Activated CD8-positive, alpha-beta memory T cell treated with anti-CD3 and anti-CD28 coated beads, Interleukin-2, amount 10 ng/mL, durations not matched to agents 7 days and 5 days (primary cell): ENCODE measurements at places on chromosomes 1 and 21.

- peak; percentile 47 for DNase-seq
Observed at GRCh38 chr1:162823231-162823630, 32.7 kb downstream of the HSD17B7 start.

- DNase-seq, result no peak
Observed at GRCh38 chr1:183300828-183301227, 114.8 kb downstream of the LAMC2 start.

DNA sequence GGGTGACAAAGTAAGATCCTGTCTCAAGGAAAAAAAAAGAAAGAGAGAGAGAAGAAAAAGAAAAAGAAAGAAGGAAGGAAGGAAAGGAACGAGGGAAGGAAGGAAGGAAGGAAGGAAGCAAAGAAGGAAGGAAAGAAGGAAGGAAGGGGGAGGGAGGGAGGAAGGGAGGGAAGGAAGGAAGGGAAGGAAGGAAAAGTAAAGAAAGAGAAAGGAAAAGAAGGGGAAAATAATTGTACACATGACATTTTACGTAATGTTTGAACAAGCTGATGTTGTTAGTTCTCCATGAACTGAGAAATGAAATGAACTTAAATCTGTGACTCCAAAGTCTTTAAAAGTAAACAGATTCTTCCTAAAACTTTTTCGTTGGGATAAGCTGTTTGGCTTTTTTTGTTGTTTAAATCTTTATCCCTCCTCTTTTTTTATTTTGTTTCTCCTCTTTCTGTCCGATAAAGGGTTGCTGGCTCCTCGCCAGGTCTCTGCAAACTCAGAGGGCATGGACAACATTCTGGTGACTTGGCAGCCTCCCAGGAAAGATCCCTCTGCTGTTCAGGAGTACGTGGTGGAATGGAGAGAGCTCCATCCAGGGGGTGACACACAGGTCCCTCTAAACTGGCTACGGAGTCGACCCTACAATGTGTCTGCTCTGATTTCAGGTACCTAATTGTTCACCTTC, 59.8 kb downstream of the IL12RB2 start:
- no peak for DNase-seq

- DNase-seq, result no peak
Observed at GRCh38 chr1:53174971-53175913, 21.4 kb upstream of the CPT2 start.

- DNase-seq, result no peak
Observed at GRCh38 chr1:110800079-110800478, 72.9 kb upstream of the CD53 start.

DNA sequence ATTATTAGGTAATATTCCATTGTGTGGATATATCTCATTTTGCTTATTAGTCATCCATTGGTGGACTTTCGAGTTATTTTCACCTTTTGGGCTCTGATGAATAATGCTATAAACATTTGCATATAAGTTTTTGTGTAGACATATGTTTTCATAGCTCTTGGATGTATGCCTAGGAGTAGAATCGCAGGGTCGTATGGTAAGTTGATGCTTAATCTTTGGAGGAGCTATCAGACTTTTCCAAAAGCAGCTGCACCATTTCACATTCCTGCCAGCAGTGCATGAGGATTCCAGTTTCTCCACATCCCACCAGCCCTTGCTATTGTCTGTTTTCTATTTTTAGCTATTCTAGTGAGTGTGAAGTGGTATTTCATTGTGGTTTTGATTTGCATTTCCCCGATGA, 120.3 kb upstream of the TMEM51 start:
- no peak for DNase-seq

GRCh38 chr1:32063261-32063681, 9.5 kb upstream of the TMEM39B start:
- no peak for DNase-seq

GRCh38 chr1:230103306-230104173, 36.5 kb downstream of the GALNT2 start:
- DNase-seq, result no peak

GRCh38 chr1:11904978-11905377, 21.2 kb downstream of the KIAA2013 start:
- DNase-seq, result no peak

- no peak for DNase-seq
Observed at GRCh38 chr1:36572906-36573305, 90.2 kb upstream of the CSF3R start.

- no peak for DNase-seq
Observed at GRCh38 chr1:39922251-39922688, 20.6 kb upstream of the MYCL start.

- DNase-seq, result peak; percentile 40
Observed at GRCh38 chr1:150572918-150573647, 6.3 kb downstream of the MCL1 start.

- DNase-seq, result no peak
Observed at GRCh38 chr1:23296931-23297330, 47.2 kb downstream of the HNRNPR start.

GRCh38 chr1:100622037-100622436, 84.1 kb downstream of the GPR88 start:
- DNase-seq, result no peak

GRCh38 chr21:25334046-25334730, 273.1 kb downstream of the MRPL39 start:
- DNase-seq, result no peak

DNA sequence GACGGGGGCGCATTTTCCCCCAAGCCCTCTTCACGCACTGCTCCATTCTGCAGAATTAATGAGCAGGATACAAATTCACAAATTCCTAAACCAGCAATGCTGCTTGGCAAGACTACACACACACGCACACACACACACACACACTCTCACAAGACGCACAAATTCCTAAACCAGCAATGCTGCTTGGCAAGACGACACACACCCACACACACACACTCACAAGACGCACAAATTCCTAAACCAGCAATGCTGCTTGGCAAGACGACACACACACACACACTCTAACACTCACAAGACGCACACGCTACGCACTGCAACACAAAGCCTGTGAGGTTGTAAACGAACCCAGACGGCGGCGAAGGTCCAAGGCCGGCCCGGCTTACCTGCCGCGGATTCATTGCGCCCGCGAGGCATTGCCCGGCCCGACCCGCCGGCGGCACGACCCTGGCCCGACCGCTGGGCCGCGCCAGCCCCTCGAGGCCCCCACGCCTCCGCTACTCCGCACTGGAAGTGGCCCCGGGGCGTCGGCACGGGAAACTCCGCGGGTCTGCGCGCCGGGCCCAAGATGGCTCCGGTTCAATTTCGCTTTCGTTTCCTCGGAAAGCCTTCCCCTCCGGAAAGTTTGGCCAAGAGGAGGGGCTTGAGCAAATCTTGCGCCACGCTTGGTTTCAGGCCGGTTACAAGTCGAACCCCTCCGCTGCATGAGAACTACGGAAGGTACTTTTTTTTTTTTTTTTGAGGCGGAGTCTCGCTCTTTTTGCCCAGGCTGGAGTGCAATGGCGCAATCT, at the start of gene ADAR:
TSS of gene ADAR (minus strand) at position 578 of the 788 bp plus-strand sequence. CDS start at position 398, 180 bp downstream.
- DNase-seq, result peak; percentile 97

GRCh38 chr1:232550007-232550406, 79.9 kb downstream of the SIPA1L2 start:
- DNase-seq, result no peak

DNA sequence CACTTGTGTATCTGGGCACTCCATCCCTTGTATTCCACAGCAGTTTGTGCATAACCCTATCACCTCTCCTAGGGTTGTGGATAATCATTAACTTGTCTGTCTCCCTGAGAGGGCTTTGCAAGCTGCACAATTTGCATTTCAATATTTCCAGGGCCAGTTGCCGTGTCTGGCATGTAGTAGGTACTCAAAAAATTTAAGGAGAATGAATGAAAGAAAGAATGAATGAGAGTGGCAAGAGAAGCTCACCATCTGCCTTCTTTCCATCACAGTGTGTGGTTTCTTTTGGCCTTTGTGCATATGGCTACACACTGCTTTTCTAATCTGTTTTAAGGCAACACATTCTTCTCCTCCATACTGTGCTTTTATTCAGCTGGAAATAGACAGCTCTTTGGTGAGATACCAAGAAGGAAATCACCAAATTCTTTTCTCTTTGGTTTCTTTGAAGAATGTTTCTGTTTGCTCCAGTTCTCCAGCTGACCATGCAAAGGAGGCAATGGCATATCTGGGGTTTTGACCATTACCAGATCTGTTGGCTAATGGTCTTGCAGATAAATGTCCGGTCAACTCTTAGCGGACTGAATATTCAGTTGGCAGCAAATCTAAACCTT, 49.4 kb downstream of the NGF start:
- DNase-seq, result no peak

- no peak for DNase-seq
Observed at GRCh38 chr1:228902781-228903433, 167.6 kb downstream of the RHOU start.

GRCh38 chr1:215891266-215892057, 324.4 kb downstream of the KCTD3 start:
- DNase-seq, result no peak

GRCh38 chr1:240169188-240169587, 77.5 kb downstream of the FMN2 start:
- no peak for DNase-seq

DNA sequence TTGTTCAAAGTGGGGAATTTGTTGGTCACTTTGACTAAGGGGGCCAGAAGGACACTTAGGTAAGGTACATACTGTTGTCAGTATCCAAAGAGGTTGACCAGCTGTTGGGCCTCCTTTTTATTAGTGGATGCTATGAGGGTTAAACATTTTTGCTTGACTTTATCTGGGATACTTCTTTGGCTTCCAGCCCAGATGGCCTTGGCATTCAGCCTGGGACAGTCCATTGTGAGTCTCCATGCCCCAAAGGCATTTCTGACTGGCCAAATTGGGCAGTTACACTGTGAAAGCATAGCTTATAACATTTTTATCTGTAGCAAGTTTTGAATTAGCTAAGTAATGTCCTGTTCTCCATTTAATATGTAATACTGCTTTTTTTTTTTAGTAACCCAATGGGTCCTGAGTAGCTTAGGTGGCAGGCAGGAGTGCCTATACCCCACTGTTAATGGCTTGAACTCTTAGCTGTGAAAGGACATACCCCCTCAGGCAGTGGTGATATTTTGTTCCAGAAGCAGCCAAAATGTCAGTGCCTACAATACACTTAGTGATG, 35.4 kb upstream of the CD1D start:
- DNase-seq, result no peak

DNA sequence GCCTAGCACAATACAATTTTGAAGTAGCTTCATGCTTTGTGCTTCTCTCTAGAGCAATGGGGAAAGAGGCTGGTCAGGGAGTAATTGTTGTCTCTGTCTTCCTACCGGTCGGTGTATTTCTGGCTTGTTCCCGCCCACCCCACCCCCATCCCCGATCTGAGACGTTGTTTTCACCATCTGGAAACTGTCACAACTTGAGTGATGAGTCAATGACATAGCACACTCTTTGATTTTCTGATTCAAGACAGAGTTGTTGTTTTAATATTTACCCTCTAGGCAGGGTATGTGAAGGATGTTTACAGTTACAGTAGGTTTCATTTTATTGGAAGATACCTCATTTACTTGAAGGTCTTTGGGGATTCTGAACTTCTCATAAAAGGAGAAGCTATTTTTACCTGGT, 7.0 kb downstream of the IL12RB2 start:
- no peak for DNase-seq

DNA sequence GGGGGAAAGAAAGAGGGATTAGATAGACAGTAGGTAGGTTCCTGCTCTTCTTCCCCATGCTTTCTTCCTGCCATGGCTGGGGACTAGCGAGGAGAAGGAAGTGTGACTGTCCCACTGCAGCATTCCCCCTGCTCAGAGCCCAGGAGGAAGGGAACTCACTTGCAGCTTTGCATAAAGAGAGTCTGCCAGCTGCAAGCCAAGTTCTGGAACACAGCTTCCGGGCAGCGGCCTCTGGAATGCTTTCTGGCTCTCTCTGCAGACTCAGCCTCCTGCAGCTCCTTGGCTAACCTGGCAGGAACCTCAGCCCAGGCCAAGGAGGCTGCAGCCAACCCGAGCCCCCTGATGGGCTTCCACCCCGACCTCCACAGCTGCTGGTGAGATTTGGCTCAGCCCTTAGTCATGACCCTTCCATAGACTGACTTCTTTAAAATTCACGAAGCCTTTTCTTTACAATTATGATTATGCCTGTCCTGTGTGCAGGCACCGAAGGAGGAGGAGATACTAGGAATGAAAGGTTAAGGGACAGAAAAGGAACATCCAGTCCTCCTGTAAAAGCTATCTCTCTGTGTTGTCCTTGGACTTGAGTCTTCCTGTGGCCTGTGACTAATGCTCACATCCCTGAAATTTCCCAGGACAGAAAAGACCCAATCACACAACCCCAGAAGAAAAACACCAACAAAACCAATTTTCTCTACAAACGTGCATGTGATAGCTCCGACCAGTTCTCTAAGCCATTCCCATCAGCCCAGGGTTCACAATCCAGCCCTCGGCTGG, 108.2 kb upstream of the OLIG2 start:
- no peak for DNase-seq

DNA sequence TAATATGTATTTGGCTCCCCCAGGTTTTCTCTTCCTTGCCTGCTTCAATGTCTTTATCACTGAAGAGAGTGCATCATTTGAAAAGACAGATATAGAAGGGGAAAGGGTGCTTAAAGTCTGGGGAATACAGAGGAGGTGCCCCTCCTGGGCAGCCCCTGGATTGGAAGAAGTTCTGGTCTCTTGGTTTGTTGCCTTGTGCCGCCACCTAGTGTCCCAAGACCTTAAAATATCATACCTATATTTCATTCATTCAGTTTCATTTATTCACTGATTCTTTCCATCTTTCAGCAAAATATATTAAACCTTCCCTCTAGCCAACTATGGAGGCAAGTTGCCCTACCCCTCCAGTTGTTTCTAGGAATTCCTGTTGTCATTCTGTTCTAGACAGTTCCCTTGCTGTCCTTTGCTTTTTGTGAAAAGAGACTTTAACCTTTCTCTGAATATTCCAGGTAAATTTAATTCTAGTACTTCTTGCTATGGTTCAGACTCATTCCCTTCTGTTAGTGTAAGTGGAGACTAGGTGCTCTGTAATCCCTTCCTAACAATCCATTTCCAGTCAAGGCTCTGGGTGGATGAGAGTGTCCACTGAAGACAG, 56.1 kb downstream of the MEF2D start:
- DNase-seq, result peak; percentile 52

- DNase-seq, result no peak
Observed at GRCh38 chr1:87539147-87539546, 210.5 kb downstream of the LMO4 start.

- DNase-seq, result no peak
Observed at GRCh38 chr1:112507921-112508277, 866 bp upstream of the WNT2B start.

DNA sequence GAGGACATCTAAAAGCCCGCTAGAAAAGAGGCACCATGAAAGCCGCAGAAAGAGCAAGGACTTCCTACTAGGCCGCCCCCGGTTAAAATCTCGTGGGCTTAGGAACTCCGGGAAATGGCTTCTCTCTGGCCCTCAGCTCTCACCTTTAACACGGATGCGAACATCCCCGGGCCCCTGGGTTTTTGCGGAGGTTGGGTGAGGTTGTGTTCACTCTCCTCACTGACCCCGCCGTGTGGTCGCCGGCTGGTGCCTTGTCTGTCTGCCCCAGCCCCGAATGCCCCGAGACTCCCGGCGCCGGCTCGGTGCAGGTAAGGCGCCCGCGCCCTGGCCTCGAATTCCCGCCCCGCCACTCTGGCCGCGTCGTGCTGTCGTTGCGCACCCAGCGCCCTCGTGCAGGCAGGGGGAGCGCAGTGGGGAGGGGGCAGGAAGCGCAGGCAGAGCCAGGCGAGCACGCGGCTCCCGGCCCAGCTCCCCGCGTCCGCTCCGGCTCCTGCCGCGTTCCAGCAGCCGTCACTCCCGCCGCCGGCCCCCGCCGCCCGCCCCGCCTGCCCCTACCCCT, at the start of gene SHISAL2A:
TSS of gene SHISAL2A (plus strand) at position 437 of the 559 bp plus-strand sequence. CDS start 326 bp downstream, outside the sequence.
- DNase-seq, result peak; percentile 74
